H9 (cell line): ENCODE measurements at places on chromosomes 2 and 18. TPM values are rescaled to one million over a fixed set of nuclear protein-coding genes. Genes with fewer than 3 reads are reported as not detected.

Gene CFAP65
- 0.18 and 0.20 TPM in 2 replicates for total RNA-seq

DNA sequence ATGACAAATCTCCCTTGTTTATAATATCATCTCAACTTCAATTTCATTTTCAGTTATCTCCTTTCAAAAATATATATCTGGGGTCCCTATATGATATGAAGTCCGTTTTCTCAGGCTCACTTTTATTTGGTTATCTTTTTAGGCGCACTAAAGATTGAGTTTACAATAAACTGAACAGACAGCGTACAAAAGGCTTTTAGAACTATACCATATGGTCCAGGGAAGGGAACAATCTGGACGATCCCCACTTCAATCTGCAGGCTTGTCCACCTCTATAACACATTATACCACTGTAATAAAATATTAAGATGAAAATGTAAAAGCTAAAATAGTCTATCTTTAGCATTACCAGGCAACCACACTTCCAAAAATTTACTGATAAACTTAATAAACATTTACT is 289.9 kb downstream of the ZEB2 start:
- H3K36me3 ChIP-seq, result no peaks in the 10 kb centered on the region
- H3K4me3 ChIP-seq, result no peak overlapping the region
- no peak overlapping the region for H3K27ac ChIP-seq
- no peak for DNase-seq
- peaks cover 4% of the 10 kb centered on the region; the same call in 1 of the 2 replicates for H3K4me1 ChIP-seq
- H3K27me3 ChIP-seq, result no peaks in the 10 kb centered on the region

Gene GNLY
- not detected in 2 replicates for total RNA-seq

DNA sequence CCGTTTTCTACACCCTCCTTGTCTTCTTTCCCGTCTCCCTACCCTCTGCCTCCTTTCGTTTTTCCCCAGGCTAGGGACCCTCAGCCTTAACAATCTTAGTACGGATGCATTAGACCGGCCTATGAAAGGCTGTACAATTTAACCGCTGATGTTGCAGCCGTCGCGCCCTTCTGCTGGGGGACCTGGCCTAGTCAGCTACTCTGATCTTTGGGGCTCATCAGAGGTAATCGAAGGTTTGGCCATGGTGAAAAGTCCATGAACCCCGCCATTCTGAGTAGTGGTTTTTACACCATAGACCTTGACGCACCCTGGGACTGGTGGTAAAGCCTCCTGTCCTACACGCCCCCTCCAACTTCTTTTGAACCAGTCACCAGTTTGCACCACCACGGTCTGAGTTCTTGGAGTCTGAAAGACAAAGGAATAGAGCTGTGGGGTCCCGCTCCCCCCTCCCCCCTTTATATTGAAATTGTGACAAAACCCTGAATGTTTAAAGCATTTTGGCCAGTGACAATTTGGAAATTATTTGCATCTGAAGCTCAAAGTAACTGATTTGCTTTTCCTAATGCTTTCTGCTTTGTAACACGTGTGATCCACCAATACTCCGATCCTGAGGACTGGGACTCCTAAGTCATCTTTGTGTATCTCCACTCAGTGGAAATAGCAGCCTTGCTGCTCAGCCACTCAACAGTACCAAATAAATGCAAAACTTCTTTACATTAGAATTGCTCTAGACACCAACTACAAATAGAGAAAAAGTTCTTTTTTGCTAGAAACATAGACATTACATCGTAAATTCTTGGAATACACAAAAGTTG is 642 bp upstream of the SRSF7 start:
- peak overlapping the region; percentile 100 for H3K4me3 ChIP-seq
- peaks cover 39% of the 10 kb centered on the region for H3K36me3 ChIP-seq
- no peaks in the 10 kb centered on the region for H3K27me3 ChIP-seq
- H3K4me1 ChIP-seq, result no peaks in the 10 kb centered on the region

Gene IL36B
- total RNA-seq, result not detected in 2 replicates

GRCh38 chr2:128769457-128770142 is 450.9 kb upstream of the HS6ST1 start:
- peaks cover 2% of the 10 kb centered on the region; the same call in 1 of the 2 replicates for H3K36me3 ChIP-seq
- H3K27ac ChIP-seq, result no peak overlapping the region
- DNase-seq, result no peak
- H3K27me3 ChIP-seq, result no peaks in the 10 kb centered on the region

Gene LHCGR
- 0.33 and 0.44 TPM in 2 replicates for total RNA-seq

Gene RHOB
- 10.3 and 10.8 TPM in 2 replicates for total RNA-seq

DNA sequence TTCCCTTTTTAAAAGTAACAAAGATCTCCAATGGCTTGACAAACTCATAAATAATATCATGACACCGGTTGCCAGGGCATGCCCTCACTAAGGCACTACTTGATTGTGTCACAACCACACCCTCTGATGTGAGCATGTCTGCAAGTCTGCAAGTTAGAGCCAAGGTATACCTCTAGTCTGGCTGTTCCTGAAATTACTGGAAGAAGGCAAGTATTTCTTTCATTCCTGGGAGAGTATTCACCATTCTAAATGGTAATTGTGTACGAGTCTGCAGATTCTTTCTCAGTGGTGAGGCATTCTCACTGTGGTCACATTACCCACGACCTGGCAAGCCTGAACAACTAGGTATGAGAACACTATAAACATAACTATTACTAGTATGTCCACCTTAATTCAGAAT is 25.7 kb upstream of the RNU4ATAC start:
- DNase-seq, result no peak
- H3K27me3 ChIP-seq, result no peaks in the 10 kb centered on the region

- DNase-seq, result no peak
- peaks cover 39% of the 10 kb centered on the region for H3K36me3 ChIP-seq
- H3K4me1 ChIP-seq, result no peaks in the 10 kb centered on the region
- H3K27ac ChIP-seq, result no peak overlapping the region
Measured at GRCh38 chr2:152611458-152612231, 105.6 kb downstream of the PRPF40A start.

DNA sequence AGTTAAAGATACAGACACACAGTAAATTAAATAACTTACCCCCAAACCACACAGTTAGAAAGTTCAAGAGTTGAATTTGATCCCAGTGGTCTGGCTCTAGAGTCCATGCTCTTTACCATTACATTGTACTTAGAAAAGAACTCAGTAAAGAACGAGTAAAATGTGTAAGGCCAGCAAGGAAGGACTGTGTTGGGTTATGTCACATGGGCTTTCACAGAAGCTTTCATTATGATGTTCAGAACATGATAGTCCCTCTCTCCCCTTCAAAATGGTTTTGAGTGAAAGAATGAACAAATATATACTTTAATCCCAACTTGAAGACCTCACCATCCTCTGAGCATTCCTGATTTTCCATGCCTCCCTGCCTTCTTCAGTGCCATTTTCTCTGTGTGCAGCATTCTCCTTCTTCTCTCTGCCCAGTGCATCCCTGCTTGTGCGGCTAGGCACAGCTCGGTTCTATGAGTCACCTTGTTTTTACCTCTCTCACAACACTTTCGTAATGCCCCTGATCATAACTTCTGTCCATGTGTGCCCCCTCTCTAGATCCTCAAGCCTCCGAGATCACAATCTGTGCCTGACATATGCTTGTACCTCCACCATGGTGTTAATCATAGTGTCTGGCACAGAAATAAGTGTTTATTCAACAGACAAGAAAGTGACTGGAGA is 22.0 kb downstream of the RASGRP3 start:
- no peaks in the 10 kb centered on the region for H3K27me3 ChIP-seq
- no peak overlapping the region for H3K27ac ChIP-seq
- H3K4me3 ChIP-seq, result no peak overlapping the region
- H3K4me1 ChIP-seq, result no peaks in the 10 kb centered on the region
- DNase-seq, result no peak

DNA sequence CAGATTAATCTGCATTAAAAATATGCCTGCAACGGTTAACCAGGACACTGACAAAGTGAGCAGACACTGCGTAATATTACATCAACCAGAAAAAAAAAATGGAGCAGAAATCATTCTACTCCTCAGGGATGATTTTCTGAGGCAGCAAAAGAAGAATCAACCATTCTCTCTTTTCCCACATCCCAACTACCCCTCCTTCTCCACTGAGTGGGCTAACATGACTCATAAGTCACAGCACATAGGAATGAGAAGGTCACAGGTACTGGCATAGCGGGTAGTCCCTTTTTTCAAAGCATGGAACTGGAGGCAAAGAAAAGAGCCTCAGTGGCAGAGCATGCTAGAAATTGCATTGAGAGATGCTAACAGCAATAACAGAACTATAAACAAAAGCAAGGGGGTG is 54.3 kb upstream of the TSPYL6 start:
- no peak for DNase-seq
- H3K27ac ChIP-seq, result no peak overlapping the region
- H3K27me3 ChIP-seq, result no peaks in the 10 kb centered on the region; the same call in 1 of the 2 replicates
- H3K4me3 ChIP-seq, result no peak overlapping the region

GRCh38 chr18:48885266-48885923 is 65.4 kb downstream of the SMAD7 start:
- H3K27me3 ChIP-seq, result no peaks in the 10 kb centered on the region
- no peak for DNase-seq
- peaks cover 3% of the 10 kb centered on the region; the same call in 1 of the 2 replicates for H3K4me1 ChIP-seq
- no peaks in the 10 kb centered on the region for H3K36me3 ChIP-seq

Gene GYPC
- total RNA-seq, result 13.6 and 14.0 TPM in 2 replicates

DNA sequence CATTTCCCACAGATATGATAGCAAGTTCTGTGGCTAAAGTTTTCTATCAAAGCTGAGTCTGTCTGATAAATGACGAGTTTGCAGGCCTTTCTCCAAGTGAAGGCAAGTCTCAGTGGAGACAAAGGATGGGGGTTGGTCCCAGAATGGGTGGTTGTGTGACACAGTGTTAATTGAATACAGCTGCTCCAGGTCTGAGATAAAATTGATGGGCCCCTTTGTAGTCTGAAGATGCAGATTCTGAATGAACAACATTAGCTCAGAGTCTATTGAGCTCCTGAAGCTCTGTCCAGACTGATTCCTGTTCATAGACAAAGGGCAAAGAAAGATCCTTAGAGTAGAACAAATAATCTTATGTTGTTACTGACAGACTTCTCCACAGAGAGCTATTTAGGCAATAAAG is 296.9 kb upstream of the CYRIA start:
- no peaks in the 10 kb centered on the region for H3K36me3 ChIP-seq
- no peaks in the 10 kb centered on the region for H3K4me1 ChIP-seq
- no peak overlapping the region for H3K4me3 ChIP-seq
- H3K27ac ChIP-seq, result no peak overlapping the region
